BJ (cell line): ENCODE measurements at places on chromosomes 7 and 10.

GRCh38 chr7:41002741-41003610, 699.9 kb downstream of the INHBA start:
- no peak for DNase-seq

DNA sequence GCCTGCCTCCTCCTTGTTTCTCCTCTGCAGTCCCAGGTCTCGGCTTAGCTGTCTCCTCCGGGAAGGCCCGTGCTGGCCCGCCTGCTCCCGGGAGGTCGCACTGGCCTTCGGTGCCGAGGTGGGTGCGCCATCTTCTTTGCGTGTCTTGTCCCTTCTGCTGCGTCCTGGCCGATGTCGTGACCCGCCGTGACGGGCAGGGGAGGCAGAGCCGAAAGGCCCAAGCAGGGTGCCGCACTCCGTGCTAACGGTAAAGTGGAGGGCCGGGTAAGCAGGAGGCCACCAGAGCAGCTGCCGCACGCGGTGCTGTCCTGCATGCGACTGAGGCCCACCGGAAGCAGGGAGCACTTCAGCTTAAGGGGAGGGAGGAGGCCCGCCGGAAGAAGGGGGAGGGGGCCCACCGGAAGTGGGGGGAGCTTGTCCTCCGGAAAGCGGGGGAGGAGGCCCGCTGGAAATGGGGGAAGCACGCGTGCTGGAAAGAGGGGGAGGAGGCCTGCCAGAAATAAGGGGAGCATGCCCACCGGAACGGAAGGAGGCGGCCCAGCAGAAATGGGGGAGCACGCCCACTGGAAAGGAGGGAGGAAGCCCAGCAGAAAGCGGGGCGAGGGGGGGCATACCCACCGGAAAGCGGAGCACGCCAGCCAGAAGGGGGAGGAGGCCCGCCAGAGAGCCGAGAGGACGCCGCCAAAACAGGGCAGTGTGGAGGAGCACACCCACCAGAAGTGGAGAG, 71.4 kb downstream of the PROSER2 start:
- no peak for DNase-seq

DNA sequence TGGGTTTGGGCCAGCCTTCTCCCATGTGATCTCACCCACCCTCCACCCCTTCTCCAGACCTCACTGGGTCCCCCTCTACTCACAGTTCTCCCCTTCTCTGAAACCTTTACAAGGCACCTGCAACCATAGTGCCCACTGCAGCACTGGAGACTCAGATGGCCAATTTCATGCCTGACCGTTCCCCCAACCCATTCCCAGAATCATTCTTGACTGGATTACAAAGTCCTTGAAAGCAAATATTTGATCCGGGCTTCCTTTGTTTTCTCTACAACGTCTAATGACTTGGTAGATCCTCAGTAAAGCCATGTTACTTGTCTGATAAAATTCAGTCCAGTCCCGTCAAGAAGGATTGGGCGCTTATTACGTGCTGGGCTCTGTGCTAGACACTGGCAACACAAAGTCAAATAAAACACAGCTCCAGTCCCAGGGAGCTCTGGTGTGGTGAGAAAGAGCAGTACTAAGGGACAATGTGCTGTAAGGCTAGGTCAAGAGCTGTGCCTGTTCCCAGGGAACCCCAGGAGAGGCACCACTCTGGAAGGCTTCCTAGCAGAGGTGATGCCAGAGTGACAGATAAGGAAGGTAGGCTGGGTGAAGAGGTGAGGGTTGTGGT, 36.5 kb downstream of the SH3PXD2A start:
- DNase-seq = no peak

GRCh38 chr10:3926675-3927525, 141.9 kb upstream of the KLF6 start:
- no peak for DNase-seq

GRCh38 chr10:80411267-80411668, 2.9 kb downstream of the PRXL2A start:
- no peak for DNase-seq

- DNase-seq = no peak
Measured at GRCh38 chr7:84077336-84077735, 117.3 kb downstream of the SEMA3A start.

GRCh38 chr7:36228039-36228438, 75.0 kb downstream of the EEPD1 start:
- DNase-seq = no peak

DNA sequence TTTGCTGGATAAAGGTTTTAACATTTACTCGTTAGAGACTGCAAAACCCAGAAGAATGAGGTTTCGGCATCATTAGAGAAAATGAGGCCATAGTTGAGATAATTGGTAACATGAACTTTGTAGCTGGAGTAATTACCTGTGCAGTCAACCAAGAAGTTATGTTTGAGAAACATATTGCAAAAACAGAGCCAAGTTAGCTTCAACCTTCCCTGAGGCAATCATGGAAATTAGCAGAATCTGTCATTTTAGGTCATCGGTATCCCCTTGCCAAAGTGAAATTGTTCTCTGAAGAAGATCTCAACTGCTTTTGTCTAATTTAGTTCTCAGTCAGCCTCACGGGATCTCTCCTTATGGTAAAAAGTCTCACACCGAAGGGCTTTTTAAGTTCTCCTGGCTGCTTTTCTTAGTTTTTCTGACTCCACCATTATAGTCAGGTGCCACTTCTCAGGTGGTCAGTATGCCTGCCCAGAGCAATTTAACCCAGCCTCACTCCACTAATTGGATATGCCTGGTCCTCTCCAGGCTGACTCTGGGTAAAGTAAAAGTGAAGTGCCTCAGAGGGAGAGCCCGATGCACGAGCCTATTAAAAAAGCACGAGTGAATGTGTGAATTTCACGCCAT, 52.5 kb downstream of the NRCAM start:
- DNase-seq = no peak

DNA sequence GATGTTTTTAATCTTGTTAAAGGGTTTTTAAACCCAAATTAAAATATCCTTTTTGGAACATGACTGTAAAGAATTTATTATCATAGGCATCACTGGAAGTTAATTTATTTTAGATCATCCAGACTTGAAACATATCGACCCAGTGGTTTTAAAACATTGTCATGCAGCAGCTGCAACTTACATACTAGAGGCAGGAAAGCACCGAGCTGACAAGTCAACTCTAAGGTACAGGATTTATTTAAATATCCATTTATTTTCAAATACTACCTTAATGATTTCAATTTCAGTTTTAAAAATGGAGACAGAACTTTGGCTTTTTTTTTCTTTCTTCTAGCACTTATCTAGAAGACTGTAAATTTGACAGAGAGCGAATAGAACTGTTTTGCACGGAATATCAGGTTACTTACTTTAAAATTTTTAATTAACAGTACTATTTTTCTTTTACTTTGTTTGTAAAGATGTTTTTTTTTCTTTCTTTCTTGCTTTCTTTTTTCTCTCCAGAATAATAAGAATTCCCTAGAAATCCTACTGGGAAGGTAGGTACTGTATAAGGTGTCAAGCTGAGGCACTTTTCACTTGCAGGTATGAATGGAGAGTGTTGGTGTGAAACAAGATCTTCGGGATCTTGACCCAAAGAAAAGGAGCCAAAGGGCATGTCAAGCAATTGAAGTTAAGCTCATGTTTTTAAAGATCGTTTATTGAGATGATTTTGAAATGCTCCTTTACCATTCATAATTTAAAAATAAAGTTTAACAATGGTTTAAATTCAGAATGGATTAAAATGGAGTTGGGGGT, 1.8 kb downstream of the COMMD3 start:
- DNase-seq = no peak

- no peak for DNase-seq
Measured at GRCh38 chr7:105839266-105839665, 37.1 kb downstream of the ATXN7L1 start.

DNA sequence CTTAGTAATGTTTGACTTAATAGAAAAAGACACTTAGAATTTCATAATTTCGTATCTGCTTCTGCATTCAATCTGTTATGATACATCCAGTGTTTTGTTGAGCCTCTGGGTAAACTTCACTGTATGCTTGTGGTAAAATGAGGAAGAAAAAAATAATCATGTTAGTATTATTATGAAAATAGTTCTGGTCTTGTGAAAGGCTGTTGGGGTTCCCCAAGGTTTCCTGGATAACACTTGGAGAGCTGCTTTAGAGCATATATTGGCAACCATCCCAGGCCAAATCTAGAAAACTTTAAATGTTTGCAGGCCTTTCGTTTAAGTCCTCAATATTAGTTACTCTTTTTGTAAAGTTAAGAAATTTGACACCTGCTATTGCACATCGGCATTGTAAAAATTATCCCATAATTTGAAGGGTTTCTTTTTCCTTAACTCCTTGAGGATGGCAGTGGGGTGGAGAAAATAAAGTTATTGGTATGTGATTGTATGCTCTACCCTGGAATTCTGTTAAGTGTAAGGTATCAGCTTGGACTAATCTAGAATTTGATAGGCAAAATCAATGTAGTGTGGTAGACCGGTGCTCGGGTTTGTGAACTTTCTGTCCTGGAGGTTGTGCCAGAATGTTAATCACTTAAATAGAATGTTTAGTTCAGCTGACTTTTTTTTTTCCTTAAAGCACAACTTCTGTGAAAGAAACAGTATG, 54.5 kb downstream of the WAC start:
- no peak for DNase-seq

DNA sequence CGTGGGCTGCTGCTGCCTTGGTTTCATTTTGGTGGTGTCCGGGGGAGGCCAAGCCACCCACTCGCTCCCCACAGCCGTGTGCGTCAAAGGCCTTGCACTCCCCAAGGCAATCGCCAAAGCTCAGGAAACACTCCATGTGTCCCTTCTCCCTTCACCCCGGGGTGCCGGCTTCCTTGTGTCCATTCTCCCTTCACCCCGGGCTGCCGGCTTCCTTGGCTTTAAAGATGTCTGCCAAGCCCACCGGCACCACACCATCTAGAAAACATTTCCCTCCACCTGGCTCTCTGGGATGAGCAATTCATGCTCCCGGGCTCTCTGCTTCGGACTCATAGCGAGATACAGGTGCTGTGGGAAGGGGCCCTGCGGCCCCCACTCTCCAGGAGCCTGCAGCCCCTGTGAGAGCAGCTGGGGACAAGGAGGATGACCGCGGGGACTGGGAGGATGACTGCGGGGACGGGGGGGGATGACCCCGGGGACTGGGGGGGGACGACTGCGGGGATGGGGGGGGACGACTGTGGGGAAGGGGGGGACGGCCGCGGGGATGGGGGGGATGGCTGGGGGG, 322.1 kb downstream of the DNAJB6 start:
- no peak for DNase-seq
